Stimulated activated CD4-positive, alpha-beta T cell treated with anti-CD3 and anti-CD28 coated beads, Interleukin-1b, Interleukin-23, amount 100 ng/mL, for 1 hour (primary cell): ENCODE measurements at places on chromosomes 4 and X.

GRCh38 chrX:24790166-24790565 lies 96.4 kb downstream of the POLA1 start:
- DNase-seq, result no peak

DNA sequence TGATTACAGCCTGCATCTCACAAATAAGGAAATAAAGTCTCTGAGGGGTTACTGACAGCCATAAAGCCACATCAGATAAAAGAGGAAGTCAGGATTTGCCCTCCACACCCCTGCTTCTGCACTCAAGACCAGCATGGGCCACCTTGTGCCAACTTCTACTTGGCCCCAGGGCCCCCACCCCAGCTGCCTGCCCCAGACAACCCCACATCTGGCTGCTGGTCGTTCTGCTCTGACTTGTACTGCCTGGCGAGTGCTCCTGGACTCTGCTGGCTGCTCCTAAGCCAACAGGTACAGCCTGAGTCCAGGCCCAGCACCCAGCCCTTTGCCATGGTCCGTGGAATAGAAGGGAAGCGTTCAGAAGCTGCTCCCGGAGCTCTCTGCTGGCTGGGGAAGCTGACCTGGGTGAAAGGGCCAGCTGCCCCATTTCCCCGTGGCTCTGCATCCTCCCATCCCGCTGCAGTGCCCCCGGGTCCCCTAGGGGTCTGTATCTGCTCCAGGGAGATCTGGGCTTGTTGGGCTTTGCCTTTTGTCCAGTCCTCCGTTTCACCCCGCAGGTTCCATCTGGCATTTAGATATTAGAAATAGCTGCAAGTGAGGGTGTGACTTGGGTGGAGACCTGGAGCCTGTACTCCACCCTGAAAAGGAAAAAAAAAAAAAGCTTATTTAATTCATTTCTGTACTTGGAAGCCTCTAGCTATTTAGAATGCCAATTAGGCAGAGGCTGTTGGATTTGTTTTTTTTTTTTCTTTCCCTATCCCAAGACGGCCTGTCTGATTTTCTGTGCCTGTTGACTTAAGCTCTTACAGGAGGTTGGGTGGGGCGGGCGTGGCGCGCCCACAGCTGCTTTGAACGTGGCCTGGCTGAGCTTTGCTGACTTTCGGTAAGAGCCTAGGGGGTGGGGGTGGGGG lies 194.7 kb downstream of the PTTG2 start:
- no peak for DNase-seq

- no peak for DNase-seq
Observed at GRCh38 chr4:15158406-15159091, 156.3 kb downstream of the CPEB2 start.

GRCh38 chr4:23161787-23162186 lies 469.1 kb downstream of the GBA3 start:
- no peak for DNase-seq
